ENCODE measurements at places on chromosomes 3 and 15.

- DNase-seq = no peak
Observed at GRCh38 chr3:71702131-71703024, 22.8 kb downstream of the EIF4E3 start.

DNA sequence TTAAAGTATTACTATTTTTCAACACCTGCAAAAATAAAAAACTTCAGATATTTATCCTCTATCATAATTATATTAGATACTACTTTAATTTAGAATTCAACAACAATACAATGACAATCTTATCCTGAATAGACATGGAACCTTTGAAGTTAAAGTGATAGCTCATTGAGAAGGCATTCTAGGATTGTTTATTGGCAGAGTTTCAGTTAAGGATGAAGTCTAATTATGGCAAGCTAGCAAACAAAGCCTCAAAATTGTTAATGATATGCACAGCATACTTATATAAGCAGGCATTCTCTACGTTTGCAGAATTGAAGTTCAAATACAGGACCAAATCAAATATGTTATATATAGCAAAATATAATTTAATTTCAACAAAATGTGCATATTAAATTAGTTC, 91.2 kb upstream of the ABI3BP start:
- no peak for DNase-seq

DNA sequence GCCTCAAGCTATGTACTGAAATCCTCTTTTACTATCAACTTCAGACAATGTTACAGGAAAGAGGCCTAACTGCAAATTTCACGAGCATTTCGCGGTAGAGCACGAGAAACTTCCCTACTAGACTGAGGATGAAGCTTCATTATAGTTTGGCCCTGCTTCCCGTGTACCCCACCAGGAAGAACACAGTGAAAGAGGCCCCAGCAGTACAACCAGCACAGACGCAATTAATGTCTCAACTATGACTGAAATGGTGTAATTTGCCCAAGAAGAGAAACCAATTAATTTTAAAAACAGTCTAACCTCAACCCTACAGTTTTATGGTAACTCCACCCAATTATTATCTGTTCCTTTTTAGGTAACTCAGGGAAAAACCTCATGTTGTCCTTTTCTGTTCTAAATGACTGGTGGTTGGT, 12.1 kb downstream of the CHSY1 start:
- no peak for DNase-seq

DNA sequence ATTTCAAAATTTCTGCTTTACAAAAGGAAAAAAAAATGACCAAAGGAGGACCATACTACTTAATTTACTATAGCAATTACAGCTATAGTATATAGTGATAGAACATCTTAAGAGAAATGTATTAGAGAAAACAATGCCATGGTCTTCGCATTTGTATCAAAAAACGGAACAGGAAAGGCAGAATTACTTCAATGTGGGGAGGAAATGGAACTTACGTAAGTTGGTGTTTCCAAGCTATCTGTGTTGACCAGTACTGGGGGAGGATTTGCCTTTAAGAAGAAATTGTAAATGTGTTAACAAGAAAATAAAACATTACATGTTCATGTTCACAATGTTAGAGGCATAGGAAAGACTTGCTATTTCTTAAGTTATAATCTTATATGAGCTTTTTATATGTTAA, 119.9 kb upstream of the MELTF start:
- DNase-seq = no peak

DNA sequence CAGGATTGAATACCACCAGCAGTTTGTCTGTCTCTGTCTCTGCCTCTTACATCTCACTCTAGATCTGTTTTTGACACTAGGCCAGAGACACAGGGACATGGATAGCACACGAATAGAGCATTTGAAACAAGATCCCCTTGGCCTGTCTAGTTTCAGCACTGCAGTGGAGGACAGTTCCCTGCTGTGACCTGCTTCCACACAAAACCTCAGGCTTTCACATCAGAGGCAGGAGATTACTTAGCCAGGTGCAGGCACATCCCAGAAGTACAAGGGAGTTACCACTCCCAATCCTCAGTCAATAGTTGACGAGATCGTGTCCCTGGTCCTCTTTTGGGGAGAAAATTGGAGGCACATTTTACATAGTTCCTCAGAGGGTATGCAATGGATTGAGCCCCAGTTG, 34.0 kb upstream of the CCK start:
- DNase-seq = no peak

DNA sequence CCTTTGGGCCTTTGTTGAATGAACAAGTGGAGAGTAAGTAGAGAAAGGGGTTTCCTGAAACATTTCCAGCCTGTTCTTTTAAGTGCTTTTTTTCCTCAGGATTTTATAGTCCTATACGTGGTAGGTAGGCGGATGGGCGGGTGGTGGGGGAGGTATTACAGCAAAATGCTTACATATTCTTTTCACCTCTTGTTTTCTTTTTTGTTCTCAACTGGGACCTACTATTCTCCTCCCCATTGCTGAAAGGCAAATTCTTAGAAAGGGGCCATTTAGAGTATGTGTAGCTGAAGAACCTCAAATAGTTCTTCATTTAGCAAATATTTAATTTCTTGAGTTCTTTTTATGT, 135.8 kb downstream of the FNDC3B start:
- no peak for DNase-seq

Data from activated CD4-positive, CD25-positive, alpha-beta regulatory T cell (primary cell).